ENCODE measurements at places on chromosomes 5 and 9. TPM values are rescaled to one million over a fixed set of nuclear protein-coding genes. Genes with fewer than 3 reads are reported as not detected.

DNA sequence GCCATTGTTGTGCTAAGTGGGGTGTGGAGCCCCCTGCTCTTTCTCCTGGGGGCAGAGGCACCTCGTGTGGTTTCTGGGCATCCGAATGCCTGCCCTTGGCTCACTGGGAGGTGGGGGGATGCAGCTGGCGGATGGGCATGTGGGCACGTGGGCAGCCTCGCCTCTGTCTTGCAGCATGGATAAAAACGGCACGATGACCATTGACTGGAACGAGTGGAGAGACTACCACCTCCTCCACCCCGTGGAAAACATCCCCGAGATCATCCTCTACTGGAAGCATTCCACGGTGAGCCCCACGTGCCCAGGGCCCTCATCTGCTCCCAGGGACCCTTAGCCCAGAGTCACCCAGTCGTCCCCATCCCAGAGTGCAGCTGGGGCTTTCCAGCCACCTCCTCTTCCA is 25.3 kb downstream of the PTGES2 start:
- DNase-seq, result no peak

The TAF11L5 gene
- total RNA-seq, result not detected

The SIGMAR1 gene
- 63.6 TPM for total RNA-seq

DNA sequence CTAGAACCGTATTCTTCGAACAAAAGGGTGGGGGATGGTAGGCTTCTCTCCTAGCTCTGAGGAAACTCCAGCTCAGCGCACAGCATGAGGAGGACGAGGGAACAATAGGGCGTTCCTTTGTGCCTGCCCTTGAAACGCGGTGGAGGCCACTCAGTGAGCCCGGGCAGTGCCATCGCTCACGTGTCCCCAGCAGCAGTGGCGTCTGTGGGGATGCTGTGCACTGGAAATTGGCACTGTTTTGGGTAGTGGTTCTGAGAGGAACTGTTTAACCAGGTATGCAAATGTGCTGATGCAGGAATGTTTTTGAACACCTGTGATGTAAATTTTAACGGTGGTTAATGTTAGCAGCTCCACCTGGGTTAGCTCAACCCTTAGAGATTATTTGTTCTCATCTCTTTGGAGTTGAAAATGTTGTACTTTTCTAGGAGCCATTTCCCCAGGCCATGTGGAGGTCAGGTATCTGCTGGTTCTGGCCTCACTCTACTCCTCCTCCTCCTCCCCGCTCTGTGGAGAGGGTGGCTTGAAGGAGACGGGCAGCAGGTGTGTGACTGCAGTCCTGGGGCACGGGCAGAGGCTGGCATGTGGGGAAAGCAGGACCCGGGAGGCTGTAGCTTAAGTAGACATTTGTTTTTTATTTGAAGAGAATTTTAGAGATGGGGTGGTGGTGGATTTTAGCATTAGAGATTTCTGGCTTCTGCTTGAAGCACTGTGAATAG is 48.3 kb downstream of the EHMT1 start:
- DNase-seq, result no peak

The FBN2 gene
- not detected for total RNA-seq

The SPATA31A1 gene
- not detected for total RNA-seq

GRCh38 chr5:126450346-126450745 is 27.1 kb downstream of the GRAMD2B start:
- peak; percentile 45 for DNase-seq

DNA sequence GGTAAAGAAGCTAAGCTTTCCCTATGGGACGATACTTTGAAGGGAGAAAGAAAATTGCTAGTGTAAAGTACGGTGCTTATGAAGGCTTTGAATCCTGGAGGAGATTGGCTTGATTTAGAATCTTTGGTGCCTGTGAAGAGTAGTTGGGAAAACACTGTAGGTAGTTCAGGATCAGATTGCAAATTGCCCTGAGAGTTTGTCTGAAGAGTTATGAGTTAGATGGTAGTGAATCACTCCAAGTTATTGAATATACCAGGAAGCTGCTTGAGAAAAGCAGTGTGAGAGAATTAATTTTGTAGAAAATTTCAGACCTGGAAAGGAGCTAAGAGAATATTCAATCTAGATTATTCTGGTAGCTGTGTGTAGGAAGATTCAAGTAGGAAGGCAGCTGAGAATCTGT is 11.5 kb downstream of the MAN2A1 start:
- no peak for DNase-seq

The ENHO gene
- not detected for total RNA-seq

All from activated CD4-positive, alpha-beta T cell treated with anti-CD3 and anti-CD28 coated beads for 36 hours (primary cell).